CD4-positive, alpha-beta T cell (primary cell): ENCODE measurements at places on chromosomes 6 and 20. TPM values are rescaled to one million over a fixed set of nuclear protein-coding genes. Genes with fewer than 3 reads are reported as not detected.

TMEM63B gene
- total RNA-seq = 11.4 TPM

- no peaks in the 10 kb centered on the region for H3K4me1 ChIP-seq
- H3K36me3 ChIP-seq = no peaks in the 10 kb centered on the region
- H3K27ac ChIP-seq = no peak within 1 kb of the TSS
- no peak for DNase-seq
- no peaks in the 10 kb centered on the region for H3K27me3 ChIP-seq
These were observed at the start of gene CRISP3 for GRCh38 chr6:49744259-49744658. TSS of gene CRISP3 (minus strand) at chr6:49744388. CDS start at chr6:49744367, 21 bp downstream.

GRCh38 chr6:140175486-140175885 is 801.0 kb upstream of the CITED2 start:
- no peak overlapping the region for H3K4me3 ChIP-seq
- H3K4me1 ChIP-seq = no peaks in the 10 kb centered on the region
- no peak overlapping the region for H3K27ac ChIP-seq
- no peaks in the 10 kb centered on the region for H3K27me3 ChIP-seq
- H3K36me3 ChIP-seq = no peaks in the 10 kb centered on the region

GRCh38 chr6:13710552-13711323 is 897 bp downstream of the RANBP9 start:
- peak; percentile 24 for DNase-seq
- no peaks in the 10 kb centered on the region for H3K27me3 ChIP-seq
- H3K27ac ChIP-seq = peak overlapping the region; percentile 66
- H3K4me1 ChIP-seq = peaks cover 33% of the 10 kb centered on the region
- no peaks in the 10 kb centered on the region for H3K36me3 ChIP-seq
- H3K4me3 ChIP-seq = peak overlapping the region; percentile 80

DNA sequence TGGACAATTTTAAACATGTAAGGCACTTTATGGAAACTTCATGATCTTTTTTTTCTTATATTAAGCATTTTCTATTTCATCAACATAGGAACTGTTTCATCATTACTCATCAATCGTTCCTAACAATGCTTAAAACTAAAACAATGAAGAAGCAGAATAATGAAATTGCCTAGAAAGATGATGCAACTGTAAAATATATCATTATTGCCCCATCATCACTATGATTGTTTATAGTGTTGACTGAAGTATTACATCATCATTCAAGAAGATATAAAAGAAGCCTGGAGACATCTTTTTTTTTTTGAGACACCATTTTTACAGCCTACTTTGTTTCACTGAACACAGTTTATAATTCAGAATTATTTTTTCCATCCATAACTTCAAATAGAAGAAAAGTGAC is 147.2 kb downstream of the TRDN start:
- no peaks in the 10 kb centered on the region for H3K4me1 ChIP-seq
- H3K36me3 ChIP-seq = no peaks in the 10 kb centered on the region
- H3K4me3 ChIP-seq = no peak overlapping the region
- no peak for DNase-seq
- no peaks in the 10 kb centered on the region for H3K27me3 ChIP-seq
- no peak overlapping the region for H3K27ac ChIP-seq
